ENCODE measurements at places on chromosomes 16 and 17.

- no peak for DNase-seq
These were observed 38.3 kb downstream of the REXO5 start for GRCh38 chr16:20844588-20844987.

- DNase-seq, result no peak
These were observed 13.1 kb downstream of the TBC1D24 start for GRCh38 chr16:2487903-2488531.

GRCh38 chr17:4850246-4850645, 17.1 kb downstream of the MINK1 start:
- no peak for DNase-seq

- no peak for DNase-seq
These were observed 104.7 kb downstream of the SMG6 start for GRCh38 chr17:2198927-2199326.

- DNase-seq, result no peak
These were observed 209.2 kb upstream of the TNRC6C start for GRCh38 chr17:77749321-77749751.

GRCh38 chr17:68468788-68469187, 11.5 kb upstream of the WIPI1 start:
- no peak for DNase-seq

GRCh38 chr17:81534157-81535006, 6.2 kb downstream of the FSCN2 start:
- DNase-seq, result no peak

- DNase-seq, result no peak
These were observed 4.6 kb upstream of the TMEM100 start for GRCh38 chr17:55727275-55727674.

DNA sequence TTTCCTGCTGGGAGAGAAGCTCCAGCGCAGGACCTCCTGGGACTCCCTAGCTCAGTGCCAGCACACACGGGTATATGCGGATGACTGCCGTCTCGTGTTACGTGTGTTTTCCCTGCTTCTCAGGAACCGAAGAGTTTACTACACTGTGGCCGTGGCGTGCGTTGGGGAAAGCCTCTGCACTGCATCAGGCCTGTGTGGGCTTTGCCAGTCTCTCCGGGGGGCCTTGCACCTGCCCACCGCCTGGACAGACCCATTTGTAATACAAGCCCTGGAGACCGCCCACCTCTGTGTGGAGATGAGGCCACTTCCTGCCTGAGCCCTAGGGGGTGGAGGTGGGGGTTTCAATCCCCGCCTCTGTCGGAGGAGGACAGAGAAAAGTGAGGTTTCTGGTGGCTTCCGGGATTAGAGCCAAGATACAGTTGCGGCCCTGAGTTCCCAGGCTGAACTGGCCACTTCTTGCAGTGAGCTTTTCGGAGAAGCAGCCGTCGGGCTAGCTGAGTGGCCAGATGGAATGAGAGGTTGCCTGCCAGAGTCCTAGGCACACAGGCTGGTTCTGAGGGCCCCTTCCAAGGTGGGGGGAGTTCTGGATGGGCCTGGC, 43.4 kb upstream of the GSE1 start:
- no peak for DNase-seq

GRCh38 chr17:78908426-78908825, 5.4 kb upstream of the CEP295NL start:
- no peak for DNase-seq

- DNase-seq, result no peak
These were observed 16.4 kb downstream of the CDH5 start for GRCh38 chr16:66382966-66383299.

DNA sequence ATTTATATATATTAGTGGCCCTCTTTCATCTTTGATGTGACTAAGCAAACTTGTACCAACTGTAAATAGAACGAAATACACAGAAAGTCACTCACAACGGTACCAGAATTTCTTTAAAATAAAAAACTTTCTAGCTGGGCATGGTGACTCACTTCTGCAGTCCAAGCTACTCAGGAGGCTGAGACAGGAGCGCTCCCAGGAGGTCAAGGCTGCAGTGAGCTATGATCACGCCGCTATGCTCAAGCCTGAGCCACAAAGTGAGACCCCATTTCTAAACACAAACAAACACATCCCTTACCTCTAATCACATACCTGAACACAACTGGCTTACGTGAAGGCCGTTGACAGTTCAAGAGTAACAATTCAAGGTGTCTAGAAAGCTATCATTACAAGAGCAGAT, 29.7 kb downstream of the STAT5B start:
- DNase-seq, result no peak

- DNase-seq, result no peak
These were observed 54.5 kb downstream of the MRC2 start for GRCh38 chr17:62681939-62682381.

DNA sequence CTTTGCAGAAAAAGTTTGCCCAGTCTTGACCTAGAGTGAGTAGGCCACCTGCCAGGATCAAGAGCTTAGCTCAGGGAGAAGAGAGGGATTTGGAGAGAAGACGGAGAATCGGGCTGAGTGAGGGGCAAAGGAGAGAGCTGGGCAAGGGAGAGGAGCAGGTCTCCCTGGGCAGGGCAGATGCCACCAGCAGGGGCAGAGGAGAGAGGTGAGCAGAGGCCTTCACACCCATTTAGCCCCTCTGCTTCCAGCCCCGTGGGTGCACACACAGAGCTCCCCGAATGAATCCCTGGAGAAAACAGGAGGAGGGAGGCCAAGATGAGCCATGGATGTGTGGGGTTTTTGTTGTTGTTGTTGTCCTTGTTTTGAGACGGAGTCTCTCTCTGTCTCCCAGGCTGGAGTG, 29.2 kb downstream of the TBX4 start:
- DNase-seq, result no peak

GRCh38 chr17:40612599-40613244, 34.9 kb downstream of the SMARCE1 start:
- DNase-seq, result no peak

DNA sequence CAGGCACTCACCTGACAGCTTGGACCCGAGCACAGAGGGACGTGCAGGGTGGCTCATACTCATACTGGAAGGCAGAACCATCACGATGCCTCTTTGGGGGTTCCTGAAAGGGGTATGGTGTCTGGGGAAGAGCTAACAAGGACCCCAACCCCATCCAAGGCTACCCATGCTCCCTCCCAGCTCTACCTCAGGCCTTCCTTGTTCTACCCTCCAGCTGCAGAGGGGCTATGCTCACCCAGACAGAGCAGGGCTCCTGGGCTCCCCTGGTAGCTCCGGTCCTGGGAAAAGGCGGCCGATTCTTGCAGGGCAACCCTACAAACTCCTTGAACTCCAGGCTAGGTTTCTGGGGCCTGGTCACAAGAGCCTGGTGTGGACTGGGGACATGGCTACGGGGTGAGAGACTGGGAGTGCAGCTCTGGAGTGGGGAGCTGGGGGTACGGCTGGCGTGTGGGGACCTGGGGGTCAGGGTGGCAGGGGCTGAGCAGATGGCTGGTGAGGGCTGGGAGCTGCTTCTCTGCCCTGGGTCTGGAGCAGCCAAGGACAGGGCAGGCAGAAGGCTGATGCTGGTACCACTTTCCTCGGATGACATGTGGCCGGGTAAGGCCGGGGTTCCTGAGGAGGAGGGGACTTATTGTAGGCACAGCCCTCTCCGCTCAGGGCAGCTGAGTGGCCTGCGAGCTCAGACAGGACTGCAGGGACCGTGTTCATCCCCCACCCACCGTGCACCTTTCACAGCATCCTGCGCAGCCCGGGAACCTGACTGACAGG, 2.1 kb downstream of the ACD start:
- DNase-seq, result no peak

GRCh38 chr17:40076591-40076990, 13.8 kb downstream of the THRA start:
- no peak for DNase-seq

GRCh38 chr17:18141210-18141803, 32.8 kb downstream of the MYO15A start:
- peak; percentile 12 for DNase-seq

DNA sequence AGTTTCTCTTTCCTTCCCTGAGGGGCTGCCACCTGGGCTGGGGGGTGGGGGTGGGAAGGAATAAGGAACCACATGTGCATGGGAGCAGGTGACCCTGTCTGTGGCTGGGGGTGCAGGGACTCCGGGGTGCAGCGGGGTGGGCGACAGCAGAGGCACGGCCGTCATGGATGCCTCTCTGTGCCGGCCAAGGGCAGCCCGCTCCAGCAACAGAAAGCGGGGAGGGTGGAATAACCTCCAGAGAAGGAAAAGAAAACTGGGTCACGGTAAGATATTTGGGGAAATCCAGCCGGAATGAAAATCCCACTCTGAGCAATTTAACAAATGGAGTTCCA, 4.2 kb downstream of the NDUFAF8 start:
- DNase-seq, result no peak

- no peak for DNase-seq
These were observed 5.4 kb upstream of the SLC5A10 start for GRCh38 chr17:18946536-18946935.

GRCh38 chr17:7974638-7975131, 27.7 kb upstream of the GUCY2D start:
- DNase-seq, result no peak

- DNase-seq, result no peak
These were observed 743 bp downstream of the WIPI1 start for GRCh38 chr17:68456339-68457167.

GRCh38 chr16:17067882-17068281, 402.9 kb downstream of the XYLT1 start:
- no peak for DNase-seq

DNA sequence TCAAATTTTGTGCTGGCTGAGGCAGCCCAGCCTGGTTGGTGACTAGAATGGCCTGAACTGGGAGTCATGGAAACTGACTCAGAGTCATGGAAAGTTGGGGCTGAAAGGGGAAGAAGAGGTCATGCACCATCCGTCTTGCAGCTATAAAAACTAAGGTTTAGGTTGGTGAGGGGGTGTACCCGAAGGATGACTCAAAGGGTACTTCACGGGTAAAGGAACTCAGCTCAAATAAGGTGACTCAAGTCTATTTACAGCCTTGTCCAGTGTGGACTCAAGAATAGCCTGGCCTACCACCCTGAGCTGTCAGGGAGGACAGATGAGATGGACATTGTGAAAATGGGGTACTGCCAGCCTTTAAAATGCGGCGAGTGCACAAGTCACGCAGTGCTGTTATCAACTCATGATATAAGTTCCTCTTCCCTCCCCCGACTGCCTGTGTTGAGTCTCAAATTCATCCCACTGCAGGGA, 18.6 kb downstream of the CD300LB start:
- DNase-seq, result no peak

GRCh38 chr17:35051579-35052240, 11.8 kb downstream of the RFFL start:
- no peak for DNase-seq
